Gastrocnemius medialis (tissue), 4 donors: ENCODE measurements at places on chromosomes 5 and 9.

DNA sequence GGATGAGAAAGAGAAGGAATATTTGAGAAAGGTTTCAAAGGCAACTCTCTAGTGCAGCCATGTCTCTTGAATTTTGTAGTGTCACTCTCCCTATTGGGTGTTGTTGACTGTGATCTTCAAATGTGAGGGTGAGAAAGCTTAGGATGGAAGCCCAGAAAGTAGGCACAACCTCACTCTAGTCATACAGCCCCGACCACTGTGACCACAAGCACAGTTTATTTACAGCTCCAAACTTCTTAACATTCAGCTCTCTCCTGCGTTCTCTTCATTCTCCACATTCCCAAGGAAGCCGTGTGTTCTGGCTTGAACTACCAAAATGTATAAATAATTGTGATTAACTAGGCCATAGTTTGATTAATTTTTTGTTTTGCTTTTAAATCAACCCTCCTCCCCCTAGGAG, 542.9 kb downstream of the LRRC70 start:
- H3K36me3 ChIP-seq, result no peaks in the 10 kb centered on the region
- no peak overlapping the region for H3K27ac ChIP-seq
- no peaks in the 10 kb centered on the region for H3K4me1 ChIP-seq
- no peaks in the 10 kb centered on the region for H3K27me3 ChIP-seq

GRCh38 chr5:181203777-181204112, 1.3 kb downstream of the TRIM7 start:
- peak; percentile 56 for DNase-seq
- no peaks in the 10 kb centered on the region for H3K27me3 ChIP-seq
- H3K36me3 ChIP-seq, result no peaks in the 10 kb centered on the region
- peaks cover 28% of the 10 kb centered on the region for H3K4me1 ChIP-seq
- H3K4me3 ChIP-seq, result peak overlapping the region; percentile 82

DNA sequence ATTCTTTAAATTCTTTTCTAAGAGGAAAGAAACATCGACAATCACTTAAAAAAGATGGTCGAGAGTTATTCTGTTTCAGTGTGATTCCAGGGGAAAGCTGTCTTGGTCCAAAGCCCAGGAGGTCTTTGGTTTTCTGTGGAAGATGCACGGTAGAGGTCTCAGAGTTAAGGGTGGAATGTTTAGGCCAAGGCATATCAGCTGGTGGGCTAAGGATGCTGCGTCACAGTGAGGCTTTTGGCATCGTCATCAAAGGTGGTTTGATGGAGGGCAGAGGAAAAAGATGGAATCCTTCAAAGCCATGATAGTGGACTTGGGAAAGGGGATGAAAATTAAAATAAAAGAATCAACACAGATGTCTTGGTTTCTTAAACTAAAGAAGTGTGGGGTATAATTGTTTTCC, 137.3 kb upstream of the ANKH start:
- DNase-seq, result no peak
- H3K4me1 ChIP-seq, result peaks cover 17% of the 10 kb centered on the region
- no peaks in the 10 kb centered on the region for H3K36me3 ChIP-seq
- H3K4me3 ChIP-seq, result no peak overlapping the region

- no peak overlapping the region for H3K27ac ChIP-seq
- no peaks in the 10 kb centered on the region for H3K4me1 ChIP-seq
- no peaks in the 10 kb centered on the region for H3K27me3 ChIP-seq
- no peak overlapping the region for H3K4me3 ChIP-seq
- DNase-seq, result no peak
- peaks cover 88% of the 10 kb centered on the region for H3K36me3 ChIP-seq
These were observed 28.8 kb upstream of the C5orf24 start for GRCh38 chr5:134817006-134817405.

GRCh38 chr9:1007312-1007711, 30.9 kb downstream of the DMRT3 start:
- DNase-seq, result no peak
- no peak overlapping the region for H3K27ac ChIP-seq
- H3K4me3 ChIP-seq, result no peak overlapping the region
- H3K36me3 ChIP-seq, result no peaks in the 10 kb centered on the region
- H3K4me1 ChIP-seq, result no peaks in the 10 kb centered on the region
